ENCODE measurements at places on chromosomes 5 and 9.

GRCh38 chr9:99533421-99533820, 288.3 kb upstream of the NR4A3 start:
- DNase-seq, result no peak

DNA sequence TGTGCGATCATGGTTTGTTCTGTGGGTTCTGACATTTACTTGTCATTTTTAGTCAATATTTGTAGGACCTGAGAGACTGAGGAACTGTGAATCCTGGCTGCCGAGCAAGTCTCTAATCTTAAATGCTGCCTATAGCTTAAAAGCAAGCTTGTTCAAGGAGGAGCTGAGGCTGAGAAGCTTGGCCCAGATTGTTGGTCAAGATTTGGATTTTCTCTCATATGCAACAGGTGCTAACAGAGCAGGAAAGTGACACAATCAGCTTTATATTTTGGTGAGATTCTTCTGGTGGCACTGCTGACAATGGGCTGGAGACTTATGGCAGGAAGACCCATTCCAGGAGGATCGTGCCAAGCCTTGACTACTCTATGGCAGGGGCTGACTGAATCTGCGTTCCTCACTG, 192.5 kb downstream of the MAPKAP1 start:
- no peak for DNase-seq

- no peak for DNase-seq
Observed at GRCh38 chr5:118902656-118903438, 85.5 kb downstream of the DTWD2 start.

DNA sequence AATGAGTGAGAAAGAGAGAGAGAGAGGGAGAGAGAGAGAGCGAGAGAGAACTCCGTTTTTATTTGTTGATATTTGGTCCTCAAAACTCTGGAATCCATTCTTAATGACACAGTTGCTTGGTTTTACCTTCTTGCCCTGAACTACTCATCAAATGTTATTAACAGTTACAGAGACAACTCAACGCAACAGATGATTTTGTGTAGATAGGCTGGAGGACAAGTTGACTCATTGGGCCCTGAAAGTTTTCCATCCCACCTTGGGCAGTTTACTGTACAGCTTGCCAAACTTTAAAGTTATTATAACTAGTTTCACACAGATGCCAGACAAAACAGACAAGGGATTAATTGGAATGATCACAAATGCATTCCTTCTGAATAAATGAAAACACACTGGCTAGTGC, 339.9 kb downstream of the ARL15 start:
- no peak for DNase-seq

DNA sequence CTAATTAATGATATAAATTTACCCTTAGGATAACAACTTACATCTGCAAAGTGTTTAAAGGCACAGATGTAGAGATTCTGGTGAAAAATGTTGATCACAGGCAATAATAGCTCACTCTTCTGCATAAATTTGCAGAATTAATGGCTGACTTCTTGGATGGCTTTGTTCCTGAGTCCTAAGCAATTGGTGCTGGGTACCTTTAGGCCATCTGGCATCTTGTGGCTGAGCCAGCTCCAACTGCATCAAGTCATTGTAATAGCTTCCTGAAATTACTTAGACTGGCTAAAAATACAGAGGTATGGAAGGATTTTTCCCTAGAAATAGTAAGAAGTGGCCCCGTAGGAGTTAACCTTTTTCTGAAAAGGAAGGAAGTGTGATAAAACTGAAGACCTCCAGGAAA, 118.3 kb upstream of the MINAR2 start:
- no peak for DNase-seq

DNA sequence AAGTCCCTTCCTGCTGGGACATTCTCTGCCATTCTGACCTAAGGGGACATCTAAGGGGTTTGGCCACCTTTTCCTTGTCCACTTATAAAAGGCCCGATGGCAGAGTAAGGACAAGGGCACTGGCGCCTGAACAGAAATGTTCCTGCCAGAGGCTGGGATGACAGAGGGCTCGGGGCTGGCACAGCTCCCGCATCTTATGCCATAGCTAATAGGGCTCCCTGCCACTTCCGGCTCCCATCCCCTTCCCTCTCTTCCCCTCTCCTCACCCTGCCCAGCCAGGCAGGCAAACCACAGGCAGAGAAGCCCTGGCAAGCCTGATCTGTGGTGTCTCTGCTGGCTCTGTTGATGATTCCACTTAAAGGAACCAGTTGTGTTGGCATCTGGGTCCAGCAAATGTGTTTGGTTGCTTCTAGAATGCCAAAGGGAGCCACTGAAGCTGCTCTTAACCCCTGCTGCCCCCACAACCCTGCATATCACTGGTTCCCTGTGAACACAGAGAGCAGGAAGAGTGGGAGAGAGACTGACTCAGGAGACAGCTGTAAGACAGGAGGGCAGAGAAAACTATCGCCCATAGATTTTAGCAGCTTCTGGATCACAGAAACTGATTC, 18.4 kb upstream of the ADRA1B start:
- DNase-seq, result no peak

GRCh38 chr9:73615557-73615956, 463.9 kb downstream of the ANXA1 start:
- no peak for DNase-seq

- DNase-seq, result no peak
Observed at GRCh38 chr5:116452774-116453368, 121.8 kb downstream of the SEMA6A start.

DNA sequence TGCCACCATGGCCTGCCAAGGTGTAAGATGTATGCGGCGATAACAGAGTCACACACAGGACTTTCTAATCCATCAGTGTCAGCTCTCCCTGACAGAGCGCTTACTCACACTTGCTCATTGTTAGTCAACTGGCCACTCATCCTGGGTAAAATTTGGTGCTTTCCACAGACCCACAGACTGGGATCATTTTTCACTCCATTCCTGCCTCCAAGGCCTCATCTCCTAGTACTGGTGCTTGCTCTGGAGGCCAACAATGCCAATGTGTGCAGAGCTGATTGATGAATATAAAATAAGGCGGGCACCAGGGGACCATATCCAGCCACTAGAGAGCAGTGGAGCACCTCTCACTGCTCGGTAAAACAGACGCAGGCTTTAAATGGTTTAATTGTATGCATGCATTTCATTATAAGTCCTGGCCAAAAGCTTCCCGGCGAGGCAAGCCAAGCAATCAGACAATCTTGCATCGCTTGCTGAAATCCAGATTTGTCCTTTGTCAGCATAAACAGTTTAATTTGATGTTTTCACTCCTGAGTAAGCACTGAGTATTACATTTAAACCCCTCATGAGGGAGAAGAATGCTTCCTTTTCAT, 22.3 kb downstream of the PSMB7 start:
- peak; percentile 55 for DNase-seq

Data from anterior cingulate cortex (tissue), 58 donors.